T-helper 1 cell treated with Interleukin-12 subunit alpha and Interleukin-12 subunit beta and Interleukin-4 antibody, amounts not matched to agents 30 ng/mL and 1 ng/mL, for 36 hours (primary cell): ENCODE measurements at places on chromosomes 12 and 14. TPM values are rescaled to one million over a fixed set of nuclear protein-coding genes. Genes with fewer than 3 reads are reported as not detected.

UNC119B gene
- 20.3 and 20.6 TPM in 2 replicates for total RNA-seq

TM9SF1 gene
- total RNA-seq = 35.8 and 45.3 TPM in 2 replicates

BEGAIN gene
- total RNA-seq = 1.0 and 1.2 TPM in 2 replicates

AMN gene
- total RNA-seq = 1.0 and 1.2 TPM in 2 replicates

KLRC1 gene
- total RNA-seq = not detected in 2 replicates

RAD9B gene
- 0.90 and 1.3 TPM in 2 replicates for total RNA-seq

C12orf56 gene
- 0.29 and 0.51 TPM in 2 replicates for total RNA-seq

P2RX2 gene
- not detected in 2 replicates for total RNA-seq

SMARCD1 gene
- 69.9 and 72.5 TPM in 2 replicates for total RNA-seq

MYG1 gene
- 53.2 and 57.0 TPM in 2 replicates for total RNA-seq

CCDC60 gene
- not detected in 2 replicates for total RNA-seq

SLC39A5 gene
- total RNA-seq = 1.1 and 1.9 TPM in 2 replicates

FSCB gene
- total RNA-seq = not detected in 2 replicates

CYP27B1 gene
- 3.8 and 4.9 TPM in 2 replicates for total RNA-seq

SLC4A8 gene
- 6.8 and 9.4 TPM in 2 replicates for total RNA-seq

CAPS2 gene
- 2.1 and 2.8 TPM in 2 replicates for total RNA-seq

CNIH1 gene
- 77.3 and 83.0 TPM in 2 replicates for total RNA-seq

SOCS2 gene
- 51.2 and 52.2 TPM in 2 replicates for total RNA-seq

CDC42BPB gene
- total RNA-seq = 0.95 and 1.2 TPM in 2 replicates

AICDA gene
- total RNA-seq = 0.17 TPM in 1 of 2 replicates, not detected in the other

PAX9 gene
- 0.05 TPM in 1 of 2 replicates, not detected in the other for total RNA-seq

MBIP gene
- 20.8 and 22.6 TPM in 2 replicates for total RNA-seq

CLEC12A gene
- total RNA-seq = 1.7 and 1.9 TPM in 2 replicates

GPR68 gene
- 43.8 and 45.5 TPM in 2 replicates for total RNA-seq

LRTM2 gene
- 0.41 TPM in 1 of 2 replicates, not detected in the other for total RNA-seq

KRT78 gene
- not detected in 2 replicates for total RNA-seq

NTF3 gene
- total RNA-seq = not detected in 2 replicates

POTEG gene
- total RNA-seq = not detected in 2 replicates

ABHD4 gene
- 16.1 and 18.6 TPM in 2 replicates for total RNA-seq

TMPRSS12 gene
- total RNA-seq = not detected in 2 replicates

SYCP3 gene
- total RNA-seq = 0.46 and 0.93 TPM in 2 replicates

IL31 gene
- 0.24 TPM in 1 of 2 replicates, not detected in the other for total RNA-seq

FITM1 gene
- total RNA-seq = 1.1 and 1.7 TPM in 2 replicates

SOAT2 gene
- not detected in 2 replicates for total RNA-seq

SDR9C7 gene
- total RNA-seq = not detected in 2 replicates

DNAI7 gene
- not detected in 2 replicates for total RNA-seq

BCL11B gene
- 95.8 and 96.0 TPM in 2 replicates for total RNA-seq

FZD10 gene
- not detected in 2 replicates for total RNA-seq

HOXC12 gene
- not detected in 2 replicates for total RNA-seq

ALG10 gene
- 16.5 and 17.9 TPM in 2 replicates for total RNA-seq

TMTC1 gene
- total RNA-seq = 0.91 and 1.6 TPM in 2 replicates

KRT72 gene
- total RNA-seq = 1.6 and 1.7 TPM in 2 replicates

PRIMA1 gene
- not detected in 2 replicates for total RNA-seq

STAB2 gene
- total RNA-seq = not detected in 2 replicates

ZFP36L1 gene
- total RNA-seq = 85.1 and 88.0 TPM in 2 replicates

TSPAN19 gene
- total RNA-seq = not detected in 2 replicates

NANOG gene
- total RNA-seq = not detected in 2 replicates

CACNA2D4 gene
- total RNA-seq = 15.1 and 15.4 TPM in 2 replicates

LRRIQ1 gene
- total RNA-seq = not detected in 2 replicates

SIX6 gene
- total RNA-seq = not detected in 2 replicates

VSX2 gene
- total RNA-seq = not detected in 2 replicates

SMIM41 gene
- total RNA-seq = 0.25 TPM in 1 of 2 replicates, not detected in the other

CFAP251 gene
- total RNA-seq = 0.96 and 1.3 TPM in 2 replicates

CAPZA3 gene
- total RNA-seq = not detected in 2 replicates
